HCEC 1CT (cell line): ENCODE measurements at places on chromosomes 3 and 15.

GRCh38 chr3:12687948-12688347 lies 24.0 kb upstream of the RAF1 start:
- DNase-seq = no peak

GRCh38 chr15:20340931-20341661 lies 200.5 kb downstream of the GOLGA6L6 start:
- no peak for DNase-seq

GRCh38 chr3:47603332-47603731 lies 24.7 kb upstream of the CSPG5 start:
- DNase-seq = no peak

DNA sequence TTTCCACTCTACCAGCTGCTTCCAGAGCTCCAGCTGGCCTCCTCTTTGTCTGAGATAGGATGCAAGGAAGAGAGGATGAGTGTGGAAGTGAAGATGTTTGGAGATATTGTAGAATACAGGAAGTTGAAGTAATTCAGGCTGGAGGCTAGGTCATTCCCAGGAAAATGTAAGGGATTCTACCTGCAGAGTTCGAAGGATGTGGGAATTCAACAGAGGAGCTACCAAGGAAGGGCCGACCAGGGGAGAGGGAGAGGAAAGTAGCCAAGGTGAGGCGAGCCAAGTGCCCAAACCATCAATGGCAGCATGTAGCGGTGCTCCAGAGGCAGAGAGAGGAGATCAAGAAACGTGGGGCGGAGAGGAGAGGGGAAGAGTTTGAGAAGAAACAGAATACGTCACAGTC lies 49.0 kb upstream of the EPHB3 start:
- no peak for DNase-seq

GRCh38 chr3:160472344-160472743 lies 22.8 kb upstream of the TRIM59 start:
- DNase-seq = no peak

DNA sequence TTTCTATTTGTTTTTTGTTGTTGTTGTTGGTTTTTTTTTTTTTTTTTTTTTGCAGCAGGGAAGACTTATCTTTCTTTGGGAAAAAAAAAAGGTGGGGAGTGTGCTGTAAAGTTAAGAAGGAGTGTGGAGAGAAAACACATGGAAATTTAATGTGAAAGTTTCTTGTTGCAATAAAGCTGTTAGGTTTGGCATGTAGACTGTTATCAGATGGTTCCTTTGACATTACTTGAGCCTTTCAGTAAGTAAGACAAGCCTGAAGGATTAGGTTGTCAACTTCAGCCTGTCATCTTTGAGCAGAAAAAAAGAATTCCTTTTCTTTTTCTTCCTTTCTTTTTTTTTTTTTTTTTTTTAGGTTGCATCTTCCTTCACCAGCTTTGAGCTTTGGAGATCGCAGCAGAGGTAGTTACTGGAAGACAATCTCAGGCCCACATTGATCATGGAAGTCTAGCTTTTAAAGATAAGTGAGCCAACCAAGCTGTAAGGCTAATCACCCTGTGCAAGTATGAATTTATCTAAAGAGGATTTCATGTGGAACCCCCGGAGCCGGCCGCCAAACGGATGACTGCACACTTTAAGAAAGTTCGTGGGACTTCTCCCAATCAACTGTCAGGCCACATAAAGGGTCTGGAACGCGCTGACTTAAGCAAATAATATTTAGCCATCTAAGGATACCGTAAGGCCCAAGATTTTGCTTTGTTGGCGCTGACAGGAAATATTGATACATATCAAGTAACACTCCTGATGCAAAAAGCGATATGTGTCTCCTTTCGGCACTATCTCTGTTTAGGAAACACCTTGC lies 1040.1 kb upstream of the NR2F2 start:
- DNase-seq = peak; percentile 63

- no peak for DNase-seq
Measured at GRCh38 chr3:28912120-28912885, 368.6 kb upstream of the RBMS3 start.
